Effector CD4-positive, alpha-beta T cell (primary cell): ENCODE measurements at places on chromosomes 1 and 21.
A peak's percentile ranks its signal among the peaks of the same experiment; 100 is the strongest.

- no peak for DNase-seq
These were observed 191.2 kb downstream of the GRIK1 start for GRCh38 chr21:29748391-29749167.

GRCh38 chr21:16304174-16305095 is 574.7 kb downstream of the USP25 start:
- DNase-seq, result no peak

GRCh38 chr1:2854611-2855010 is 53.1 kb upstream of the TTC34 start:
- DNase-seq, result no peak

GRCh38 chr1:44262414-44262813 is 49.1 kb downstream of the DMAP1 start:
- DNase-seq, result no peak

- no peak for DNase-seq
These were observed at the start of gene EPS8L3 for GRCh38 chr1:109763646-109764415. TSS of gene EPS8L3 (minus strand) at chr1:109763923. CDS start at chr1:109761749, 2,174 bp downstream.

GRCh38 chr21:17768840-17769446 is 50.2 kb downstream of the C21orf91 start:
- no peak for DNase-seq

GRCh38 chr1:80509965-80510522 is 1290.7 kb upstream of the ADGRL2 start:
- DNase-seq, result no peak

GRCh38 chr1:112881742-112882127 is 74.3 kb downstream of the SLC16A1 start:
- DNase-seq, result no peak

GRCh38 chr21:30251781-30252180 is 31.0 kb downstream of the KRTAP24-1 start:
- DNase-seq, result no peak

DNA sequence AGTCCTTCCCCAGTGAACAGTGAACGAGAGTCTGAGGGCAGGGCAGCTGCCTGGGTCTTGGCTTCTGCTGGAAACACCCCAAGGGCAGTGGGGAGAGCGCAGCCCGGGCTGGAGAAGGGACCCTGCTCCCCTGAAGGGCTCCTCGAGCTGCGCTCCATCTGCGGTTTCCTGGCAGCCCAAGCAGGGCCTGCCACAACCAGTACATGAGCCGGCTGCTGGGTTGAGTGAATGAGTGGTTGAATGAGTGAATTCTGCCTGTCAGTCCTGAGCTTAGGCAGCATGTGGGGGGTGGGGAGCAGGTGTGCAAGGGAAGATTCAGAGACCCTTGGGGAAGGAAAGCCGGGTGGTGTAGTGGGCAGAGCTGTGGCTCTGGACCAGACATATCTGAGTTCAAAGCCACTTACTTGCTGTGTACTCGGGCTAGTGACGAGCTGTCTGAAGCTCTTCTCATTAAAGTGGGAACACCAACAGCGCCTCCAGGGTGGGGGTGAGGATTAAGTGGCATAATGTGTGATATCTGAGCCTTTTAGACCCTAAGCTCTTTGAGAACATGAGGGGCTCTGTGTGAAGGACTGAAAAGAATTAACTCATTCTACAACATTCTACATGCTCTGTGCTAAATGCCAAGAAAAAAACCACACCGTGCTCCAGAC is 3.7 kb downstream of the OPRD1 start:
- no peak for DNase-seq

GRCh38 chr1:171902527-171902926 is 61.2 kb downstream of the DNM3 start:
- DNase-seq, result no peak

DNA sequence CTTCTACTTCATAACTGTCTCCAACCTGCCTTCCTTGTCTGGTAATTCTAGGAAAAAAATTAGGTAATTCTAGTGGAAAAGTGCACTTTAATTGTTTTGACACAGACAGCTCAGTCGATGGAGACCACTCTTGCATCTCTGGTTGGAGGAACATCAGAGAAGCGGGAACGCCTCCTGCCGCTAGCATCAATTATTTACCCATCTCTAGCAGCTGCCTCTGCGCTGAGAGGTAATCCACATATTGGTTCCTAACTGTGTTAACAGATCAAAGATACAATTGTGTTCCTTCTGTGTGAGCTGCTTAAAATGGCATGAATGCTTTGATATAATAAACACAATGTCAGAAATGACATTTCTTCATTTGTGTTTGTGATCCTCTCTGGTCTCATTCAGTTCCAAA is 33.3 kb downstream of the C2CD2 start:
- DNase-seq, result no peak

- no peak for DNase-seq
These were observed 62.8 kb upstream of the BCAR3 start for GRCh38 chr1:93744299-93744988.

DNA sequence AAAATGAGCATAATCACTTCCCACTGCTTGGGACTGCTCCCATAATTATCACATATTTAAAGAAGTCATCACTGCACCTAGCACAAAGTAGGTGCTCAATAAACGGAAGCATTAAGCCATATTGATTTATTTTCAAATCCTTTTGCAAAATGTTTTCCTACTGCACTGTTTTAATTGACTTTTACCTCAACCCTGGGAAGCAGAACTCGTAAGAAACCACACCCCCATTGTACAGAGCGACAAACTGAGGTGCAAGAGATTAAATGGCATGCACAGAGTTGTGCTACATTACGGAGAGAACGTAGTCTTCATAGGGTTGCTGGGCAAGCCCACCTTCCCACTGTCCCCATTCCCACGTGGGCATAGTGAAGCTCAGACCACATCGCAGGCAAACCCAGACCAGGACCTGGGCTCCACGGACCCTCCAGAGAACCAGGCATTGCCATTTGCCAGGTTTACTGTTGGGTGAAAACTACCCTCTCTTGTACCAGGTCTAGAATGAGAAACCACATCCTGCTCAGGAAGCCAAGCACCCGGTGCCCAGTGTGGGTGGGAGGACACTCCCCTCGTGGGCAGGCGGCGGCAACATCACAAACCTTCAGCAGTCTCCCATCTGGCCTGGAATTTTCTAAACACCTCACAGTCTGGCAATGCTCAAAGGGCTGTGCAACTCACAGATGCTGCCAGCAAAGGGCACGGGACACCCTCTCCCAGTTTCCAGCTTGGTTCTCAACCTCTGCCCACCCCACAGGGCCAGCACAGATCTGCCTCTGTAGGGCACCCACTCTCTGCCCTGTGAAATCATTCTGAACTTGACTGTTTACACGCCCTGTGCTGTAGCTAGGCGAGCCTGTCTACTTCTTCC is 8.2 kb downstream of the IFFO2 start:
- peak; percentile 40 for DNase-seq

- no peak for DNase-seq
These were observed 72.3 kb downstream of the HUNK start for GRCh38 chr21:31945141-31945540.

DNA sequence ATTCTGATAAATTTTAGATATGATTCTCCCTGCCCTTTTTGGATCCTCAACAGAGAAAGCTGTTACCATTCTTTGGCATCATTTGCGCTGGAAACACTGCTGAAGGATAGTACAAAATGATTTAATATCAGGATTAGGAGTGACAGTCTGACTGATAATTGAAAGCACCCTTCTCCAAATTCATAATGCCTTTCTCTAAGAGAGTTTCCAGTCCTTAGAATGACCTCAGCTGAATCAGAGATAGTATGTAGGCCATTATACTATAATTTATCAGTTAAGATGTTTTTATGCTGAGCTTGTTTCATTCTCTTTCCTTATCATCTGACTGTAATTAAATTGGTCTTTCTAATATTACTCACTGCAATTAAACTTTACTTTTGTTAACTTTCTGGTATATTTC is 166.7 kb downstream of the ZNF326 start:
- DNase-seq, result no peak

DNA sequence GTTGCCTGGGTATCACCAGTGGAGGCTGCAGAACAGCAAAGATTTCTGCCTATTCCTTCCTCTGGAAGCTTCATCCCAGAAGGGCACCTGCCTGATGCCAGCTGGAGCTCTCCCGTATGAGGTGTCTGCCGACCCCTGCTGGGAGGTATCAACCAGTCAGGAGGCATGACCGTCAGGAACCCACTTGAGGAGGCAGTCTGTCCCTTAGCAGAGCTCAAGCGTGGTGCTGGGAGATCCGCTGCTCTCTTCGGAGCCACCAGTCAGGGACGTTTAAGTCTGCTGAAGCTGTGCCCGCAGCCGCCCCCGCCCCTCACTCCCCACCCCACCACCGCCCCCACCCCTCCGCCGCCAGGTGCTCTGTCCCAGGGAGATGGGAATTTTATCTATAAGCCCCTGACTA is 23.1 kb upstream of the HFM1 start:
- no peak for DNase-seq

- no peak for DNase-seq
These were observed 51.4 kb upstream of the ACTRT2 start for GRCh38 chr1:2969845-2970291.

DNA sequence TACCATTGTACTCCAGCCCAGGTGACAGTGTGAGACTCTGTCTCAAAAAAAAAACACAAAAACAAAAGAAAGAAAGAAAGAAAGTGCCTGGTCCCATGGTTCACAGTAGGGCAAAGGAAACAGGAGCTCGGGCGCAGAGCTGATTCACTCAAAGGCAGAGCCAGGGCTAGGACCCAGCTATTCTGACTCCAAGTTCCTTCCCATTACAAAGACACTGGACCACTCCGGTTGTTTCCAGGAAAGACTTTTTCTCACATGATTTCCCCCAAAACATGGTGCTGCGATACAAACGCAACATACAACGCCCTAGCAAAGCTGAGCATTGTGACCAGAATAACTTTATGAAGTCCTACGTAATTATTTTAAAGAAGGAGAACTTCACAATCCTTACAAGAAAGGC is 10.7 kb downstream of the ABCG1 start:
- DNase-seq, result no peak

DNA sequence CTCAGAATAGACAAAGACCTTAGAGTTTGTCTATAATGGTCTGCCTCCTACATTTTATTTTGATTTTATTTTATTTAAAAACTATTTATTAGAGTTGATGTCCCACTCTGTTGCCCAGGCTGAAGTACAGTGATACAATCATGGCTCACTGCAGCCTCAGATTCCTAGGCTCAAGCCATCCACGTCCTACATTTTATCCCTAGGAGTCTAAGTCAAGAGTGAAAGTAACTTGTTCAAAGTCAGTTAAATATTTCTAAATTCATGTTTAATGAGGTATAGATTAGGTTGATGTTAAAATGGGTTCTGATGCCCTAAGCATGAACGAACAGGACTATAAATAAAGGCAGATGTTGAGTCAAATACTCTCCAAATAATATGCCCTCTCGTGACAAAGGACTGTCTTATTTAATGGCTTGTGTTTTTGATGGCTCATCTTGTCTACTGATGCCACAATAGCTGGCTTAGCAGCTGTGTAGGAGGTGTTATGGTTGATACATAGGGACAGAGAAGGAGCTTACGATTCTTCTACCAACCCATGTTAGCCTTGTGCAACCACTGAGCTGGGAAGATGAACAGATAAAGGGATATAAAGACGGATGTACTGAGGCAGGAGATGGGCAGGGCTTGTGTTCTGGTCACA is 66.0 kb upstream of the CR1L start:
- DNase-seq, result no peak

- no peak for DNase-seq
These were observed 29.7 kb downstream of the C1orf21 start for GRCh38 chr1:184416481-184416880.

DNA sequence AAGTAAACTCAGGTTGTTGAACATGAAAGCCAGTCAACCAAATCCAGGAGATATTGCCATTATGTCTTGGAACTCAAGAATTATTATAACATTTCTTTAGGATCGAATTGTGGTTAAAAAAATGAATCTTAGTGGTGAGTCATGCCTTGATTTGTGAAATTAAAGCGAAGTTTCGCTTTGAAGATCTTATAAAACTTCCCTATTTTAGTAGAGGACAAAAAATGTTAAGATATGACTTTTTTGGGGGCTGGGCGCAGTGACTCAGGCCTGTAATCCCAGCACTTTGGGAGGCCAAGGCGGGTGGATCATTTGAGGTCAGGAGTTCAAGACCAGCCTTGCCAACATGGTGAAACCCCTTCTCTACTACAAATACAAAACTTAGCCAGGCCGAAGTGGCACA is 39.5 kb upstream of the PTBP2 start:
- no peak for DNase-seq

DNA sequence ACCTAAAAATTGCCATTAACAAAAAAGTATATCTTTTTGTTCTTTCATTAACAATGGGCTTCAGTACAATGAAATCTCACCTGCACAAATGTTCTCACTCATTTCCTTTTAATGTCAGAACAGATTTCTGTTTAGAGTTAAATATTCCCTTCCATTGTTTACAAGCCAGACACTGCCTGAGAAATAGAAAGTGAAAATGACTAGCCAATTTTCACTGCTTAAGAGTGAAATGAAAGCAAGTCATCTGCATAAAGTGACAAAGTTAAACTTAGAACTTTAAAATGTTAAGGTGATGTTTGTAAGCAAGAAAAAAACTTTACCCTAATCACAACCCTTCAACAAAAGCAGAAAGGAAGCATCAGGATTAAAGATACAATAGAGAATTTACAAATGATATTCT is 27.5 kb downstream of the COA6 start:
- DNase-seq, result no peak

- DNase-seq, result no peak
These were observed 29.2 kb downstream of the VASH2 start for GRCh38 chr1:212979340-212980122.

DNA sequence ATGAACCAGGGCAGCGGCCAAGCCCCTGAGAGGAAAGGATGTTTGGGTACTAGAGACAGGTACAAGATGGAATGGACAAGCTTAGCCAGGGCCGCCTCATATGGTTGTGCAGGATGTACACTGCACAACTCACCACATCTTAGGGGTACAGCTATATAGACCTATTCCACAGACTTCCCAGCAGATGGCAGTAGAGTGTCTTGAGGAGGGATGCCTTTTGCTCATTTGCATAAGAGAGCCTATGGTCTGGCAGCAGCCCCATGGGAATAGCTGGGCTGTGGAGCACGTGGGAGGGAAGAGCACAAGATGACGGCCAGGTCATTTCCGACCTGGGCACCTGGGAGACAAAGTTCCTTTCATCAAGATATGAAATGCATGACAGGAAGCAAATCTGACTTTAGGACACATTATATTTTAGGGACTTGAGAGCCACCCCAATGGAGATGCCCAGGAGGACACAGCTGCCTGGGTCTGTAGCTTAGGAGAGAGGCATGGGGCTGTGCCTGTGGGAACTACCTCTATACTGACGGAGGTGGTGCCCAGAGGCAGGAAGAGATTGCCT is 215.5 kb downstream of the KCNJ6 start:
- DNase-seq, result no peak

- DNase-seq, result no peak
These were observed 797.3 kb downstream of the PLA2G4A start for GRCh38 chr1:187626056-187626455.

GRCh38 chr21:32329776-32330175 is 31.1 kb downstream of the MRAP start:
- no peak for DNase-seq

- DNase-seq, result no peak
These were observed 1.6 kb upstream of the BARHL2 start for GRCh38 chr1:90718411-90719329.

GRCh38 chr21:45504516-45505415 is 37.5 kb downstream of the SLC19A1 start:
- no peak for DNase-seq

- DNase-seq, result no peak
These were observed 20.9 kb upstream of the AGL start for GRCh38 chr1:99829269-99829668.
